A549 treated with Mapracorat at 1 μM for 4 hours (cell line): ENCODE measurements at places on chromosomes 12 and 14. TPM values are rescaled to one million over a fixed set of nuclear protein-coding genes. Genes with fewer than 3 reads are reported as not detected.

The NR4A1 gene
- 31.1 to 46.7 TPM (median 34.6 TPM) in 5 replicates for total RNA-seq

The SLC17A8 gene
- 0.03 TPM in 1 of 5 replicates, not detected in the others for total RNA-seq

The BLOC1S1 gene
- 129 to 155 TPM (median 147 TPM) in 5 replicates for total RNA-seq

The SERPINA6 gene
- 0.81 to 1.6 TPM (median 0.88 TPM) in 5 replicates for total RNA-seq

The STAC3 gene
- 0.27 to 0.61 TPM (median 0.58 TPM) in 5 replicates for total RNA-seq

The KRT2 gene
- total RNA-seq = not detected in 5 replicates

The AMHR2 gene
- 0.67 to 1.8 TPM (median 1.2 TPM) in 5 replicates for total RNA-seq

The PLBD1 gene
- 4.0 to 7.4 TPM (median 5.0 TPM) in 5 replicates for total RNA-seq
